ENCODE measurements at places on chromosomes 12 and 14.

DNA sequence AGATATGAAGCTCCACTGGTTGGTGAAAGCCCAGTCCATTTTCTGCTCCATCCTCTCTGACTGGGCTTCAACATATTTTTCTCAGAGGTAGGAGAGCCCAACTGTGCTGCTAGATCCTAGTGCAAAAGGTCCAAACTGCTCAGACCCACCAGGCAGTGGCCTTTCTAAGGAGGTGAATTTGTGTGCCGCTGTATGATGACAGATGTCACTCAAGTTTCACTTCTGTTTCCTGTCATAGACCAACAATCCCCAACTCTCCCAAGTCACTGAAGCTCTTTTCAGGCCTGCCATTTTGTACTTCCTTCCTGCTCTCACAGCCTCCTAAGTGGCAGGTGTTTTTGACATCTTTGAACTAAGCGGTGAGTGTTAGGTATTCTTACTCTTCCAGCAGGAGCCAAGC lies 16.4 kb upstream of the RNASE4 start:
- DNase-seq: peak; percentile 85

DNA sequence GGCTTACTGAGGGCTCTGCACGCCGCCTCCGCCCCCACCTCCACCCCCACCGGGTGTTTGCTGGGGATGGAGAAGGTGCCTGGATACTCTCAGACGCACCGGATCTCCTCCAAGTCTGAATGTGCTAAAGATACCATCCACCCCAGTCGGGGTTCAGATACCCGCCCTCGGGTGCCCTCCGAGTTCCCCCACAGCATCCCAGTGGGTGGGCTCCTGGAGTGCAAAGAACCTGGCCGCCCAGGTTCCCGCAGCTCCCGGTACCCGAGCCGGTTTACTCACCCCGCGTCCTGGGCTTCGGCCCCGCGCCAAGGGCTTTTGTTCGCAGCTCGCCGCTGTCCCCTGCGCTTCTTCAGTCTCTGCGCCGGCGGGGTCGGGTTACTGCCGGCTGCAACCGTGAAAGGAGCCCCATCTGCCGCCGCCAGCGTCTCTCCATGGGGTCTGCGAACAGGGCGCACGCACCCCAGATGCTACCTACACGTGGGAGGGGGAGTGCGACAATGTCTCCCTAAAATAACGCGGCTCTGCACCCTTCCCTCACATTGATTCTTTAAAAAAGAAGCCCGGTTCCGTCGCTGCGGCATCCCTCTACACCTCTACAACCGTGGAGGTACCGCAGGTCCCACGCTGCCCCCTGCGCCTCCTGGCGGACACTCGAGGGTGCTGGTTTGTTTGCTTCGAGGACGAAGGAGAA lies at the start of gene CCDC177:
TSS of gene CCDC177 (minus strand) at position 609 of the 691 bp plus-strand sequence. CDS start 1,249 bp downstream, outside the sequence.
- peak; percentile 51 for DNase-seq

GRCh38 chr14:89493877-89494634 lies 77.0 kb upstream of the FOXN3 start:
- DNase-seq: no peak

GRCh38 chr12:84825149-84825548 lies 87.5 kb downstream of the SLC6A15 start:
- no peak for DNase-seq

DNA sequence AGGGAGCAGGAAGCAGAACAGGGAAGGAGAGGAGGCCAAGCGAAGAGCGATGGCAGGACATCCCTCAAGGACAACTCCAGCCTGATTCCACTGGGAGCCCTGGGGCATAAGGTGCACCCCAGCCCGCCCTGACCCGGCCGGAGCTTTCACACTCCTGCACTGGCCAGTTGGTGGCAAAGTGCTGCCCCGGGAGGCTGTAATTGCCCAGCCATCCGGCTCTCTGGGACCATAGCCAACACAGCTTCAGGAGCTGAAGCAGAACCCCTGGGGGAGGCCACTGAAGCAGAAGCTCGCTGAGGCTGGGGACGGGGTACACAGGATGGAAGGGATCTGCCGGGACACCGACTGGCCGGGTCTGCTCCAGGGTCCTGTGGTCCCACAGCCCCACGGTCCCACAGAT lies 41.9 kb upstream of the BEGAIN start:
- DNase-seq: no peak

DNA sequence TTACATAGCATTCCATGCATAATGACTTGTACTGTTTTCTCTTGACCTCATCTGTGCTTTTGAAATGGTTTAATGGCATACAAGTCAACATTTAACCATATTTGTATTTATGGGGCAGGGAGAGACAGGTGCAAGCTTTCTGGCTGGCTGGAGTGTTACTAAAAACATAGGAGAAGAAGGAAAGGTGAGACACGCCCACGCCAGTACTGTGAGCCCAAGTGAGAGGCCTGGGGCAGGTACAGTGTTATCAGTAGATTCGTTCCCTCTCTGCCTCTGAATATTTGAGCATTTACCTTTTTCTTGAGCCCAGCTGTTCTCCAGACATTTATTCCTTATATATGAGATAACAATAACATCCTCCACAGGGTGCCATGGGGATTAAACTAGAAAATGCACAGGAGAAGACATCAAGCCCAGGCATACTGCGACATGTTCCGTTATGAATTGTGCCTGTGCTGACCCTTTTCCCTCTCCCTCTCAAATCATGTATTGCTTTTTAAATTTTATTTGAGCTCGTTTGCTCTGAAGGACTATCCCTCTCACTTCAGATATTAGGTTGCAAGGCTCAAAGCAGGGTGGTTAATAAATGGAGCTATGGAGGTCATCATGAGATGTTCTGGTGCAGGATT lies 34.6 kb upstream of the TUBA1C start:
- no peak for DNase-seq

DNA sequence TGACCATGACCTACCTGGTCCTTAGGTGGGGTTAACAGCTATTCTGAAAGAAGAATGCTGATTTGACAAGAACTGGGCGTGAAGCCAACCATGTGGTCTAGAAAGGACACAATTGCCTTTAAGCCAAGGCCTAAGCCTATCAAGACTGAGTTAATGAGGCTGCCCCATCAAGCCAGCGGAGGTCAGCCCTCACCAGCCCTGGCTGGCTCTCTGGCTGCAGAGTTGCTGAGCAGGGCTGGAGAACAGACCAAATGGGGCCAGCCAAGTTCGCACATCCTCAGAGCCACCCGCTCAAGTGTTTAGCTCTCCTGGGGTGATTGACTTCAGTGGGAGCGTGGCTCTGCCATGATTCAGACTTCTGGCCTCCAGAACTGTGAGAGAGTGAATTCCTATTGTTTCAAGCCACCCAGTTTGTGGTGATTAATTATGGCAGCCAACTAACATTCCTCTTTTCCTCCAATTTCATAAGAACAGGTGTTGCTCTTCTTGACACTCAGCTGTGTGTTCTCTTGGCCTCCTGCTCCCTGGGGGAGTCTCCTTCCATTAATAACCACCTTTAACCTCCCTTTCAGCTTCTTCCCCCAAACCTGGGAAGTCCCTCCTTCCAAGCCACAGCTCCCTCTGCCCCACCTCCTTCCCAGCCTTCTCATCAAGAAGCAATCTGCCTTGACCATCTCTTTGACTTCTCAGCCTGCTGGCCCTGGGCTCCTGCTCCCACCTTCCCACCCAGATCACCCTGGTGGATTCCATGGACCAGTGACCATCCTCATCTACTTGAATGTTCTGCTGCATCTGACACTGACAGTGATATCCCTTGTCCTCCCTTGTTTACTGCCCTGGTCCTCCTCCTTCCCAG lies 5.3 kb upstream of the SERPINA5 start:
- no peak for DNase-seq

- no peak for DNase-seq
These were observed 319.8 kb downstream of the CEP128 start for GRCh38 chr14:80621701-80622100.

- no peak for DNase-seq
These were observed 114.2 kb downstream of the BRMS1L start for GRCh38 chr14:35940291-35940690.

DNA sequence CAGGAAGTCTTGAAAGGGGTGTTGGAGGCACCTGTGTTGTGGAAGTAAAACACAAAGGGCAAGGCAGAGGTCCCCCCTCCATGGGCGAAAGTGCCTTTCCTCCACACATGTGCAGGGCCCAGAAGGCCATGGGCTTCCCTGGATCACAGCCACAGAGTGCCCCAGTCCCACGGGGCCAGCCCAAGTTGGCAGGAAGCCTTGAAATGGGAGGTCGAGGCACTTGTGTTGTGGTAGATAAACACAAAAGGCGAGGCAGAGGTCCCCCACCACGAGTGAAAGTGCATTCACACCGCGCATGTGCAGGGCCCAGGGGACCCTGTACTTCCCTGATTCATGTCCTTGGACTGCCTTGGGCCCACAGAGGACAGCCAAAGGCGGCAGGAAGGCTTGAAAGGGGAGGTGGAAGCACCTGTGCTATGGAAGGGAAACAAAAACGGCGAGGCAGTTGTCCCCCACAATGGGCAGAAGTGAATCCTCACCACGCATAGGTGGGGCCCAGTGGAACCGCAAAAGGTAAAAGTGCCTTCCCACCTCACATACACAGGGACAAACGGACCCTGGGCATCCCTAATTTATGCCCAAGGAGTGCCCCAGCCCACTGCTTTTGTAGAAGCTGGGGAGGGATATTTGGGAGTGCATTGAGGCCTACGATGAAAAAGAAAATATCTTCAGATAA lies 585.4 kb downstream of the ALG10 start:
- no peak for DNase-seq

- DNase-seq: no peak
These were observed 1553.8 kb upstream of the FLRT2 start for GRCh38 chr14:83975841-83976770.

DNA sequence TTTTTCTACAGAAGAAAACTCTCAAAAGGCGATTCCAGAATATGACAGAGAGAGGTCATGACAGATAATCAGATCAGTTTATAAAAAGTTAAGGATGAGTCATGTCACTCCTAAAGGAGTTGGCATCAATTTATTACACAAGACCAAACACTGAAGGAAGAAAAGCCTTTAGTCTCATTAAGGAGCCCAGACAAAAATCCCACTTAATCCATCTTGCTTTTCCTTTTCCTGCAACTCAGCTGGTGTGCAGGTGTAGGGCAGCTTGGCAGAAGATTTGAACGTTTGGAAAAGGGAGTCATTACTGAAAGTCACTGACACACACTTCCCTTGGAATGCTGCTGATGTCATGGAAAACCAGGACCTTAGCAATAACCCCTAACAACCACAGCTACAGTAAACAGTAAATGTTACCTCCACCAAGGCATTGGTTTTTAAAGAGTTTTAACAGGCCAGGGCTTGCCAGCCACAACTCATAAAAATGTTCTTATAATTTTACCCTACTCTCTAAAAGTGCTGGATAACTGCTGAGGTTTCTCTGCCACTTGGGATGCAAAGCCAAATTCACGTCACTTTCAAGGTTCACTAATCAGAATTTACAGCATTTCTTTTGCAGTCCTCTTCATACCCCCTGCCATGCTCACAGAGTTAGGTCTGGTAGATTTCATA lies 320.6 kb downstream of the RAD51B start:
- DNase-seq: no peak

- no peak for DNase-seq
These were observed 420.6 kb downstream of the RAD51B start for GRCh38 chr14:68239988-68240771.

All from T-helper 1 cell (primary cell).